Activated CD8-positive, alpha-beta memory T cell treated with anti-CD3 and anti-CD28 coated beads for 1 hour (primary cell): ENCODE measurements at places on chromosomes 16 and 17.

GRCh38 chr16:65489531-65490023 lies 367.7 kb upstream of the CDH11 start:
- DNase-seq = no peak

DNA sequence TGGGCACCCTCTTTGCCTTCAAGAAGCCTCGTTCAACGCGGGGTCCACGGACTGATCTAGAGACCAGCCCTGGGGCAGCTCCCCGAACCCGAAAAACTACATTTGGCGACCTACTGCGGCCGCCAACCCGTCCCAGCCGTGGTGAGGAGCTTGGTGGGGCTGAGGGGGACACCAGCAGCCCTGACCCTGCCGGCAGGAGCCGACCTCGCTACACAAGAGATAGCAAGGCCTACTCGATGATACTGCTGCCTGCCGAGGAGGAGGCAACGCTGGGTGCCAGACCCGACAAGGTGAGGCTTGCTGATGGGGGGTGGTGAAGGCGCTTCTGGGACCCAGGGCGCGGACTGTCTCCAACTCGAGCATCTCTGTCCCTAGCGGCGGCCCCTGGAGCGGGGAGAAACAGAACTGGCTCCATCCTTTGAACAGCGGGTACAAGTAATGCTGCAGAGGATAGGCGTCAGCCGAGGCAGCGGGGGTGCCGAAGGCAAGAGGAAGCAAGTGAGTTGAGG lies 5.6 kb downstream of the ACD start:
- DNase-seq = no peak

- no peak for DNase-seq
Observed at GRCh38 chr17:75088465-75089417, 987 bp downstream of the SLC16A5 start.

GRCh38 chr16:22859925-22860324 lies 46.0 kb downstream of the HS3ST2 start:
- DNase-seq = no peak

GRCh38 chr16:87297918-87298631 lies 19.1 kb downstream of the C16orf95 start:
- DNase-seq = no peak

DNA sequence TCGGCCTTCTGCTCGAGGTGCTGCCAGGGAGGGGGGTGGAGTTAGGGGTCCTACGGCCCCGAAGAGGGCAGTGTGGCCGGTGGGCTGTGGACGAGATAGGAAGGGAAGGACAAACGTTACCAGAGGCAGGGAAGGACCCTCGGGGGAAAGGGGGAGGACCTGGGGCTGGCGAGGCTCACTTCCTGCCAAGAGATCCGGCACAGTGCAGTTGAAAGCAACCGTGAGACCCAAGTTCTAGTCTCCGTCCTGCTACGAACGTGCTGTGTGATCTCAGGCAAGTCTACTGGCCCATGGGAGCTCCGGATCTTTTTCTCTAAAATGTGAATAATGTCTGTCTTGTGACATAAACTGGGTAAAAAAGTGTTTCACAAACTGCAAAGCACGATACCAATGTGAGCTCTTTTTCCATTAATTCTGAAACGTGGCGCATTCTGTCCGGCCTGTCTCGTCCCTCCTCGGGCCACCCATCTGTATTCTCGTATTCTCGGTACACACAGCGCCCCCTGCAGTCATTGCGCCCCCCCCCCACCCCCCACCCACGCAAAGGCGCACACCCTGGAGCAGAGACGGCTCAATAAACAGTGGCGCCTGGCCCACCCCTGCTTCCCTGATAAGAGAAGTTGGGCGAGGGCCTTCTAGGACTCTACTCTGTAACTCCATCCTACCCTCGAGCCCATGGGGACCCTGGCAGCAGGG lies 8.8 kb downstream of the CYGB start:
- DNase-seq = no peak

- DNase-seq = no peak
Observed at GRCh38 chr16:81445966-81446906, 1.6 kb downstream of the CMIP start.

- DNase-seq = no peak
Observed at GRCh38 chr17:59503500-59503899, 61.9 kb upstream of the DHX40 start.

- DNase-seq = no peak
Observed at GRCh38 chr16:901715-902601, 68.8 kb downstream of the LMF1 start.

- DNase-seq = no peak
Observed at GRCh38 chr17:59804901-59805465, 87.8 kb downstream of the TUBD1 start.
